ENCODE measurements at places on chromosomes 1 and 21. TPM values are rescaled to one million over a fixed set of nuclear protein-coding genes. Genes with fewer than 3 reads are reported as not detected.

DNA sequence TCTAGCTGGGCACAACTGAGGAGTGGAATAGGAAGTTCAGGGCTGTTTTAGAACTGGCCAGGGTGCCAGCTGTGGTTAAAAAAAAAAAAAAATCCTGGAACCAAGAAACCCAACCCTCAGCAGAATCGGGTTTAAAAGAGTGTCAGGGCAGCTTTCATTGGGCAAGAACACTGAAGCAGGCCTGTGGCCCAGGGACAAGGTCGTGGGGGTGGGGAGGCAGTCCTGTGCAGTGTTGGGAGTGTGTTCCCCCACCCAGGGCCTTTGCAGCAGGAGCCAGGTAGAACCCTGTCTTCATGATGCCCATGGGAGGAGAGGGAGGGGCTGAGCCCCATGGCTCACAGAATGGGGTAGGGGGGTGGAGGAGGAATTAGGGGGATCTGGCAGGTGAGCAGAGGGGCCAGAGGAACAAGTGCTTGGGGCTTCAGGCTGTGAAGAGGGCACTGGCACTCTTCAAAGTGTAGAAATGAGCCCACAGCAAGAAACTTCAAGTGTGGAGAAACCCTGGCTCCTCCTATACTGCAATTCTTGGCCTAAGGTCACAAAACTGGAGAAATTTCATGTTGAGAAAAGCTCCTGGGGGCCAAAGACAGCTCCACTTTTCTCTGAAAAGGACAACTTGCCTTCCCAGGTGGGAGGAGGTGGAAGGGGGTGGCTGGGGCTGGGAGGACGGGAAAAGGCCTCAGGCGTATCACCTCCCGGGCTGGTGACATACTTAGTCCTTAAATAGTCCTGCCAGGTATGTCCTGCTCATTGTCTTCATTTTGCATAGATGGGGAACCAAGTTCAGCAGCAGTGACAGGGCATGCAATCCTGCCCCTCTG is 39.3 kb downstream of the KIAA1614 start:
- no peak for DNase-seq

- DNase-seq = no peak
Observed at GRCh38 chr1:109993885-109994284, 9.3 kb downstream of the AHCYL1 start.

DNA sequence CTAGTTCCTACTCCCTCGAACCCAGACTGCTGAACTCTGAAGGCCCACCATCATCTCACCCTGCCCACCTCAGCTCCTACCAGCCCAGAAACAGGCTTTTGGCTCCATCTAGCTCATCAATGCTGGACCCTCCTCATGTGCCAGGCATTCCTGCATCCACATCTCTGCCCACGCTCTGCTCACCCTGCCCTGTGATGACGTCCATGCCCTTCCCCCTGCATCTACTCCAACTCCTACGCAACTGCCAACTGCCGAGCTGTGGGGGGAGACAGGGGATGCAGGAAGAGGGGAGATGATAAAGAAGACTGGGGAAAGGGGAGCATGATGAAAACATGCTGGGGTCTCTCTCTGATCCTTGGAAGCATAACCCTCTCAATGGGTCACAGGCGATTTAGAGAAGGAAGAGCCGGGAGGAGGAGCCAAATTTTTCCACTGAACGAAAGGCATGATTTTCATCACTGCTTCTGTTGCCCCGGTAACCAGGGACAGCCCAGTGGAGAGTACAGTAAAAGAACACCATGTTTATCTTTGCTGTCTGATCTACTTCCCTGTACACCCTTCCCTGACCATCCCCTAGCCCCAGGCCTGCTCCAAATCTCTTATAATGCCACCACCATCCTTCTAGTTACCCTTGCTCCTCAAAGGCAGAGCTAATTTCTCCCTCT is 44.3 kb downstream of the CD34 start:
- DNase-seq = no peak

- DNase-seq = no peak
Observed at GRCh38 chr1:182622901-182623528, 18.8 kb upstream of the RGS16 start.

- no peak for DNase-seq
Observed at GRCh38 chr1:85070972-85071492, 22.7 kb upstream of the MCOLN3 start.

- no peak for DNase-seq
Observed at GRCh38 chr1:101914473-101915242, 82.1 kb downstream of the OLFM3 start.

DNA sequence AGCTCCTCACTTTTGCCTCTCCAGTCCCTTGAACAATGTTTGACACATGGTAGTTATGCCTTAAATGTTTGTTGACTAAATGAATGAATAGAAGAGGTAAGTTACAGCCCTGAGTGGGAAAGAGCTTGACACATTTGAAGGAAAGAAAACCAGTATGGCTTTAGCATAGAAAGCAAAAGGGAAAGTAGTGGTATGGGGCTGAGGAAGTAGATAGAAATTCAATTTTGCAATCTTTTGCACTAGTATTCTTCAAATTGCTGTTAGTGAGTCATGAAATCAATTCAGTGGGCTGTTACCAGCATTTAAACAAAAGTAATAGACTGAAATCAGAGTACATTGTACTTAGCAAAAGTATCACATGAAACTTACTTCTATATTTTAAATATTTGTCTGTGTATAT is 21.1 kb downstream of the PLA2G4A start:
- no peak for DNase-seq

DNA sequence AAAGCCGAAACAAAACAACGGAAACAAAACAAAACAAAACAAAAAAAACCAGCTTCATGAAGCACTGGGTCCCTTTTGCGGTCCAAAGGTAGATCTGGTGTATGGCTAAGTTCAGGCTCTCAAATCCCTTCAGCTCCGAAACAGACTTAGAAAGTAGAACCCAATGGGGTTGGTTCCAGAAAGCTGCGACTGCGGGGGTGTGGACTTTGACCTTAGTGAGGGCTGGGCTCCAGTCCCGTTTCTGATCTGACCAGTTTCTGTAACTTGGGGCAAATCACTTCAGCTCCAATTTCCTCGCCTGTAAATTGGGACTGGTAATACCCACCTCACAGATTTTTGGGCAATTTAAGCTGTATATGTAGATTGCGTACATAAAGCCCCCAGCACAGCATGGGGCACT is 105.2 kb downstream of the ZSCAN20 start:
- DNase-seq = no peak

- DNase-seq = no peak
Observed at GRCh38 chr1:44101328-44101727, 17.3 kb upstream of the KLF17 start.

GRCh38 chr1:99680270-99680669 is 34.4 kb downstream of the PALMD start:
- no peak for DNase-seq

The FCMR gene
- total RNA-seq = 1.1 TPM

The OR6N1 gene
- not detected for total RNA-seq

The GSTM5 gene
- not detected for total RNA-seq

Data from Calu3 (cell line).